ENCODE measurements at places on chromosomes 5 and 9.

DNA sequence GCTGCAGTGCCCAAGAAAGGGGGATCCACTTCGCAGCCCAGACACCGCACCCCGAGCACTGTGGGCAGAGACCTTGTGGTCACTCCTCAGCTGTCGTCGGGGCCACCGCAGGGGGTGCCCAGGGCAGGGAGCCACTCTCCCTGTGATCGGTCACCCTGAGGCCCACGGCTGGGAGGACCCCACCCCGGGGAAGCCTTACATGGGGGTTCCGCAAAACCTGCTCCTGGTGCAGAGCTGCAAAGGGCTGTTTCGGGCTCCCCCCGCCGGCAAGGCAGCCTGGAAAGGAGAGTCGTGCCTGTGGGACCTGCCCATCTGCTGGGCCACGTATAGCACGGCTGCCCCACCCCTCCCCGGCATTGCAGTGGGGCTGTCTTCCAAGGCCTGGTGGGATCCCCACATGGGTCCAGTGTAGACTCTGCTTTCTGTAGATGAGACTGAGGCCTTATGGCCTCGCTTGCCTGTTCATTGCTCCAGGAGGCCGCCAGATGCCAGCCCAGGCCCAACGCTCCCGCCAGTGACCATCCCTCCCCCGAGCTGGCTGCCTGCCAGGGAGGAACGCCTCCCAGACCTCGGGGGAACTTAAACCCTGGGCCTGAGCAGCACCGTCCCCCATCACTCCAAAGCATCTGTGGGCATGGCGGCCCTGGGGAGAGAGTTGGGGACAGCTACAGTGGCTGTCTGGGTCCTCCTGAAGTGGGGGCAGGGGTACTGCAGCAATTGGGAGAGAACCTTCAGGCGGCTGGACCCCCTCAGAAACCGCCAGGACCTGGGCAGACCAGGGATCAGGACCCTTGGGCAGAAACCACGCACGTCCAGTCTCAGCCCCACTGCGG lies 1.6 kb upstream of the DNLZ start:
- no peak for DNase-seq

DNA sequence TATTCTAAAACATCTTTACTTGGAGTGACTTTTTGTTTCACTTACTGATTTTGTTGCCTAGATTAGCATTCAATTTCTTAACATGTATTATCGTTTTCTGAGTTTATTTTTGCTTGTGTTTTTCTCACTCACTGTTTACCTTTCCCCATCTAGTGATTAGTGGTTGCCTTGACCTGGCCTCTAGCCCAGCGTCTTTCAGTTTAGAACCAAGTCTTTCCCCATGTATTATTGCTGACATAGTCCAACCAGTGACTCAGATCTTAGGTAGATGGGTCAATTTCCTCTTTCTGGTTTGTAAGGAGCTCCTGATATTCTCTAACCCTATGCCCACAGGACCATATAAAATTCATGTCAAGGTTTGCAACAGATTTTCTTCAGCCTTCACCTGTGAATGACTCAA lies 135.5 kb downstream of the PRR16 start:
- no peak for DNase-seq

- DNase-seq = peak; percentile 32
Measured at GRCh38 chr5:102670224-102670836, 84.8 kb upstream of the PAM start.

DNA sequence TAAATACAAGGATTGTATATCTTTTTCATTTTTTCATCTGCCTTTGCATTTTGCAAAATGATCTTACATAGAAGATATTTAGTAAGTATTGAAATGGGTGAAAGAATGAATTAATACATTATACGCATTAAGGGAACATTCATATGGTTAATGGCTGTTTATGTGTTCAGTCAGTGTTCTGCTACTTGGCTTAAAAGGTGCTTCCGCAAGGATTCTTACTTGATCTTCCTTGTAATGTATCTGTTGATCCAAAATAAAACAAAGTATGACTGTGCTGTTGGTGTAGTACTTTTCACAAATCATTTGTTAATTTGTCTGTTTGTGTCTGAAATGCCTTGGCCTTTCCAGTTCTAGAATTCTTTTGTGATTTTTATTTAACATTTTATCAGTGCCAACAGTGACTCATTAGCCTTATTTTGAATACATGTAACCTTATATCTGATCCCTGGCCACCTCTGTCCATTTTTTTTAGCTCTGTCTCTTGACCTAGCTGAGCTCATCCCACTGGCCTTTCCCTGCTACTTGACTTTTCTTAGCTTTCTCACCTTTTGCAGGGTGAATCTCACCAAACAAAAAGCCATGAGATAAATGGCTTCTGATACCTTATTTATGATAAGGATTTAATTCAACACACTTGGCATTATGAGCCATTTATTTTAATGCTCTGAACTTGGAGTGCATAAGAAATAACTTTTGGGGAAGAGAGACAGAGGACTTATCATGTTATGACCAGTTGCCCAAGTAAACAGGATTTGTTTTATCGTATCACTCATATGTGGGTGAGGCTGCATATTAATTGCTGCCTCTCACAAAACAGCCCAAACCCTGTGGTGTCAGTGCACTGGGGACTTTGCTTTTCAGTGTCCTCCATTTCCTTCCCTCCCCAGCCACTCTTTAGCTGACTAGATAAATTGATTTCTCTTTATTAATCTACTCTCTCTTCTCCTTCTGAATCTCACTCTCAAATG lies 340.3 kb downstream of the KDM4C start:
- no peak for DNase-seq

- DNase-seq = no peak
Measured at GRCh38 chr9:110081395-110081794, 126.6 kb downstream of the C9orf152 start.

DNA sequence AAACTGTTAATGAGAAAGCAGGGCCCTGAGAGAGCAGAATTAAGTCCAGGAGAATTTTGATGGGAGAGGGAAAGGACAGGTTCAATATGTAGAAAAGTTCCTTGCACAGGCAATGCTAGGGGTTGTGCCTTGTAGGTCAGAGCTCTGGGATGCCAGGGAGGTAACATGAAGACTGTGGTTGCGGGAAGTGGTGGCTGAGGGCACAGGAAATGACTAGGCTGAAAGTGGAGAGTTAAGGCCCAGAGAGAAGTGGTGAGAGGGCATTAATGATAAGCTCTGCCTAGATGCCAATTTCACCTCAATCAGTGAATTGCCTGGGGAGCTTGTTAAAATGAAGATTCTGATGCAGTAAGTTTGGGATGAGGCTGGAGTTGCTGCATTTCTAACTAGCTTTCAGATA lies 31.5 kb upstream of the PPP3R2 start:
- DNase-seq = no peak

DNA sequence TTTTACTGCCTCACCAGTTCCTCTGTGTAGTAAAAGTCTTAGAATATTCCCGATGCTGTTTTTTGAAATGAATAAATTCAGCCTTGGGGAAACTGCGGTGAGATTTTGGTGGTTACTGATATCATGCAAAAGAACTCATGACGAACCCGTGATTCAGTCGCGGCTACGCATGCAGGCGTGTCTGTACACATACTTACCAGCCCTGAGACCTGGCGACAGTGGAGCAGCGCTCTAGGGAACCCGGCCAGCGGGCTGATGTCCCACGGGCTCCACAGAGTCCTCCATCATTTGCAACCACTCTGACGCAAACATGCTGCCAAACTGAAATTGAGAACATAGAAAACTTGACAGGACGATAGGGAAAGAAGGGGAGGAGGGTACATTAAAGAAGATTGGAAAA lies 315.6 kb upstream of the DAB2 start:
- no peak for DNase-seq

- no peak for DNase-seq
Measured at GRCh38 chr5:133528841-133529240, 83.5 kb downstream of the FSTL4 start.

DNA sequence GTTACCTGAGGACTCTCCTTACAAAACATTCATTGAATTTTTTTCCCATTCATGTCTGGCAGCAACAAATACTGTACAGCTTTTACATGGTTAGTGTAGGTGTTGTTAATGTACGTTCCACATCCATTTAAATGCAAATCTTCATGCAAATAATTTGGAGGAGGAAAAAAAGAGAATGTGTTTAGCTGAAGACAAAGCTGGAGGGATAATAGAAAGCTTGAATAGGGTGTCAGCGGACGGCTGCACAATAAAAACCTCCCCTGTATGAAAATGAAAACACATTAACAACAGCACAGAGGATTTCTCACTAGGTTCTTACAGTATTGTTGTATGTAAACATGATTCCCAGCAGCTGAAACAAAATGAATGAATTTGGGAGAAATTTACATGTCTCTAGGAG lies 231.5 kb downstream of the ZNF608 start:
- DNase-seq = no peak

DNA sequence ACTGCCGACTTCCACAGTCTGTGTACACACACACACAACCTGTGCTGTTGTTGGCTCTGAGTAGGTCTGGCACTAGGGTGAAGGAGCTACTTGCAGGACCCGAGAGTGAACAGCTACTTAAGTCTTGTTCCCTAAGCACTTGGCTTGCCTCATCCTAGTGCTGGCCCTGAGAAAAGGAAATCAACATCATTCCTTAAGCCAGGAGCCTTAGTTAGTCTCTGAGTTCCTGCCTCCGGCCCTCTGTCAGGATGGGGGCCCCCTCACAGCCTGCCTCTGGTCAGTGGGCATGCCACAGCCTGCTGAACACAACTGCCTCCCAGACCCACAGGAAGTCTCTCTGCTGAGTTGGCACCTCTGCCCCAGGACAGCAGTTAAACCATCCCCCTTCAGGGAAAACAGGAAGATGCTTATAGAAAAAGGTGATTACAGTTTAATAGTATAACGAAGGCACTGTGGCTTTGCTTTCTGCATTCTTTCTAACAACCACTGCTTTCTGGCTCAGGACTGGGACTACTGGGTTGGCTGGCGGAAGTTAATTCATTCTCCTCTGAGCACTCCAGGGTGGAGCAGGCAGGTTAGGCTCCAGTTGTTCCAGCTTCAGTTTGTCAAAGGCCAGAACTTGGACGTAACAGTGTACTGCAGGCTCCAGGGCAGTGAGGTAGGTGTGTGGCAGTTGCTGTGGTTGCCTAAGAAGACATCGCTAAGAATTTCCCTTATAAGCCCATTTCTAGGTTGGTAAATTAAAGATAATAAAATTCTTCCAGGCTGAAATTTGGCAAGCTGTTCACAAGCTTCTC lies 2.8 kb downstream of the MAMDC2 start:
- DNase-seq = no peak
